ENCODE measurements at places on chromosomes 2 and 18.

DNA sequence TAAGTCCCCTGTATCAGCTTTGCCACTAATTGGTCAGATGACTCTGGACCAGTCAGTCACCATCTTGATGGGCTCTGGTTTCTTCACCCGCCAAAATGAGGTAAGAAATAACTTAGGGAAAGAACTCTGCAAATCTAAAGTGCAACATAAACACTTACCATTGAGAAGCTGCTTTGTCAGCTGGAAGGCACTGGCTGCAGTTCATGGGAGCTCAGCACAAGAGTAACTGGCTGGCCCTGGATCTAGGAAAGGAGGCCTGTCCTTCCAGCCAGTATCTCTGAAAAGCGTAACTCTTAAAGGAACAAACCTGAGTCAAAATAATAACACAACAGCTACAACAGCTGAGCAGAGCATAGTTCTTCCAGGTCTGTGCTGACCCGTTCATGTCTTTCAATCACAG is 123.9 kb downstream of the CACNB4 start:
- no peak for DNase-seq

- no peak for DNase-seq
Observed at GRCh38 chr2:6370753-6371551, 494.8 kb downstream of the CMPK2 start.

DNA sequence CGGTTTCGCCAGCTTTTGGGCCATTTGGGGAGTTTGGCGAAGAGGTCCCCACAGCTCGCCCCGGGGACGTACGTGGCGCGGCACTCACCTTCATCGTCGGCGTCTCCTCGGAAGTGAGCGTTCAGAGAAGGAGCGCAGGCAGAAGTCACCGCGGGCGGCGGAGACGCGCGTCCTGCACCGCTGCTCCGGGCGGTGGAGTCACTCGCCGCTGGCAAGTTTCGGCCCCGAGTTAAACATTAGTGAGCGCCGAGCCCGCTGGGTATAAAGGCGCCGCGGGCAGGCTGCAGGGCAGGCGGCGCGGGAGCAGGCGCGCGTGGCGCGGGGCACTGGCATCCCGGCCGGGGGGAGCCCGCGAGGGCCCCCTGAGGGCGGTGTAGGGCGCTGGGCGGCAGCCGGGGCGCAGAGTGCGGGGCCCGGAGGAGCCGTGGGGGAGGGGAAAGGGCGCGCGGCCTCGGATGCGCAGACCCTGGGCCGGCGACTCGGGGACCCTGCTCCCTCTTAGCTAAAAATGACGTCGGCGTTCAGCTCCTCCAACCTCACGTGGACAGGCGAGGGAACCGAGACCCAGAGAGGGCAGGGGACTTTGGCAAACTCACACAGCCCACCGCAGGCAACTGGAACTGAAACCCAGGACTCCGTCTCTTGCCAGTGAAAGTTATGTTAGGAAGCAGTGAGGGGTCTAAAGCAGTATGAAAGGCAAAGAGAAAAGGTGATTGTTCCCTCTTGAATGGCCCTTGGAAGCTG is at the start of gene DPP4:
Gene DPP4 (minus strand): TSS at position 328 of the 744 bp plus-strand sequence. CDS start 234 bp downstream, at position 94.
- no peak for DNase-seq

DNA sequence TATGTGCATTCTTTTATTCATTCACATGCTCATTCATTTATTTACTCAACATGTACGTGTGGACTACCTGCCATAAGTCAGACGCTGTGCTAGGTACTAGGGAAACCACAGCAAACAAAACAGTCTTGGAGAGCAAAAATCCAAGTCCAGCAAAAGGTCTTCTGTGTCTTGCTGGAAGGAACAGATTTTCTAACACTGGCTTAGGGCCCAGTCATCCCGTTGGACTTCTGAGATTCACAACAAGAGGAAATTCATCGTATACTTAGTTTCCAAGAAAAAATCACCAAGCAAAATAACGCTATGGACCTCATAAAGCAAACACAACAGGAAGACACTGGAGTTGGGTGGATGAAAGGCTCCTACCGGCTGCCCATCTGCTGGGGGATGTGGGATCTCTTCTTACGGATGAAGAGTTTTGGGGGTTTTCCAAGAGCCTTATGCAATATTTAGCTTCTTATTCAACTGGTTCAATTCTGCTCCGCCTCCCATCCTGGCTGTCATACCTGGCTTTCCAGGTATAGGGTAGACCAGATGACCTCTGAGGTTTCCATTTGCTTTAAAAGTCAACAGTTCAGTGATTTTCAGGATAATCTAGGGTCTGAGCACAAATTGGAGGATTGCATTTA is 262.7 kb downstream of the HAUS1 start:
- no peak for DNase-seq

GRCh38 chr2:213285404-213285803 is 1.1 kb downstream of the SPAG16 start:
- no peak for DNase-seq

DNA sequence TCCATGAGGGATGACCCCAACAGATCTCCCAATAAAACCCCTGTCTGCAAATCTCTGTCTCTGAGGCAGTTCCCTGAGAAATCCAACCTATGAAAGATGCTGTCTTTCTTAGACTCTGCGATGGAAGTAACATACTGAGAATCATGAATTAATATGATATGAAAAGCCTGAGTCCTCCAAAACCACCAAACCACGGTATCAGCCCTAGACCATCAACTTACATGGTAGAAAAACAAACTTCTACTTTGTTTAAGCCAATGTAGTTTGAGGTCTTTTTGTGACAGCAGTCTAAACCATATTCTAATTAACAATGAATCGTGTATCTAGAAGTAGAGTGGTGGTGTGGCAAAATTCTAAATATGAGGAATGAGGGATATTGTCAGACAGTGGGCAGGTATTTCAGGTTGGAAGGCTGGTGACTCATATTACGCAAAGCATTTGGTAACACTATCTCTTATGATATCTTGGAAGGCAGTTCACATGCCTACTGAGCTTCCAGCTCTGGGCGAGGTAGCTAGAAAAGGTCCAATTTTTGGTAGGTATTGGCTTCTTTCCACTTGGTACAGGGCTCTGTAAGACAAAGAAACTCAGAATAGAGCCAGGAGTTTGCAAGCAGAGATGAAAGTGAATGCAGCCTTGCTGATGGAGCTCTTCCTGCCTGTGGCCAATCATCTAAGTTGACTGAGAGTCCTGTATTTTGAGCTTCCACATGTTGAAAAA is 215.8 kb downstream of the ZFP36L2 start:
- no peak for DNase-seq

DNA sequence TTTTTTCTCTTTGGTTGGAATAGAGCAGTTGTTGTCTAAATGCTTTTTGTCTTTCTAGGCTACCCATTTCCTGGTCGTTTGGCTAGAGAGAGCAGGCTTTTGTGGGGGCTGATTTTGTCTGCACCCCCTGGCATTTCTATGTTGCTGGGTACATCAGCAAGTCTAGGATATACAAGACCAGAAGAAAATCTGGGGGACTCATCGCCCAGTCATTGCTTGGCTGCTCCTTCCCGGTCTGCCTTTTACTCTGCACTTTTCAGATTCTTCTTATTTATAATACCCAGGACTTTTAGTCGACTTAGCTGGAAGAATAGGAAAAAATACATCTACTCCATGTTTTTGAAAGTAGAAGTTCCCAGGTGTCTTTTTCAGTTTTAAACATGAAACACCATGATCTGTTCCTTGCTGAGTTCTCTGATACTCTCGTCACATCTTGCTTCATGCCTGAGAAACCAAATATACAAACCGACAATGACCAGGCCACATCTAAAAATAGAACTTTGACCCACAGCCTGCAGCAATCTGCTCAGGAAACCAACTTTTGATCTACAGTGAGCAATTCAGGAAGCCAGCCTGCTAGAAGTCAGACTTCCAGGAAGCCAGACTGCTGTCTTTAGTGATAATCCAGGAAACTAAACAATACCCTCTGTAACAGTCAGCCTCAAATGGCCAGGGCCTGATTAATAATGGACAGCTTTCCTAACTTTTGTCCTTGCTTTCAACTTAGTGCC is 163.8 kb upstream of the MEX3C start:
- DNase-seq = no peak

DNA sequence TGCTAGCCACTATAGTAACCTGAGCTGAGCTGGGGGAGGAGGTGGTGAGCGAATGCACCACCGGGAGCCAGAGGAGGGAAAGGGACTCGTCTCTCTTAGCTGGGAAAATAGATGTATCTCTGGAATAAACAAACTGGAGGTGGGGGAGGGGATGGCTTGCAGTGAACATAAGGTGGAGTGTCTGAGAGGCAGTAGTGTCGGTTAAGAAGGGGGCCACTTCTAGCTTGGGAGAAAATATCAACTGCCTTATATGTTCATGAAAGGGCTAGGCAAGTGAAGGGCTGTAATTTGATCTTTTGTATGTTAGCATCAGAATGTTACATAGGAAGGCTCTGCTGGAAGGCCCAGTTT is 2.2 kb downstream of the SETBP1 start:
- DNase-seq = no peak

GRCh38 chr18:45084206-45084605 is 403.5 kb downstream of the SETBP1 start:
- no peak for DNase-seq

DNA sequence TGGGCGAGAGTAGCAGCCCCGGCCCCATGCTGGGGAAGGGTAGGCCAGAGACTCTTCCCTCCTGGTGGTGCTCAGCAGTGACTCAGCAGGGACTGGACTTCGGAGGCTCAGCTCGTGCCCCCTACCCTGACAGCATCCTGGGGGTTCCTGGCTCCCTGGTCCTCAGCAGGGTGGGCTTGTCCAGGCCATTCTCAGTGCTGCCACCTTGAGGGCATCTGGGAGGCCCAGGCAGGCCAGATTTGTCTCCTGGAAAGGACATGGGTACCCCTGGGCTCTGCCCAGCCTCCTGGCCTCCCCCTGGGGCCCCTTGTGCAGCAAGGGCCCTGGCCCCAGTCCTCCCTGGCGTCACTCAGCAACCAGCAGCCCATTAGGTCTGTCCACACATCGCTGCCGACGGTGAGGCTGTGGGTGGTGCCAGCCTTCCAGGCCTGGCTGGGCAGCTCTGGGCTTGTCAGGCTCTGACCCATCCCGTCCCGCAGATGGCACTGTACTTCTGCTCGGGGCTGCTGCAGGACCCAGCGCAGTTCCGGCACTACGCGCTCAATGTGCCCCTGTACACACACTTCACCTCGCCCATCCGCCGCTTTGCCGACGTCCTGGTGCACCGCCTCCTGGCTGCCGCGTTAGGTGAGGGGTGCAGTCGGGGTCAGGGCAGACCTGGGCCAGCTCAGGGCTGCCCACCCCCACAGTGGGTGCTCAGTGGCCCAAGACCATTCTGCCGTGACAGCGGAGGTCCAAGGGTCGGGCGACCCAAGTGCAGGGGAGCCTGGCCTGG is 45.0 kb upstream of the ALPP start:
- DNase-seq = no peak

GRCh38 chr2:117770730-117771129 is 43.8 kb upstream of the DDX18 start:
- DNase-seq = no peak

DNA sequence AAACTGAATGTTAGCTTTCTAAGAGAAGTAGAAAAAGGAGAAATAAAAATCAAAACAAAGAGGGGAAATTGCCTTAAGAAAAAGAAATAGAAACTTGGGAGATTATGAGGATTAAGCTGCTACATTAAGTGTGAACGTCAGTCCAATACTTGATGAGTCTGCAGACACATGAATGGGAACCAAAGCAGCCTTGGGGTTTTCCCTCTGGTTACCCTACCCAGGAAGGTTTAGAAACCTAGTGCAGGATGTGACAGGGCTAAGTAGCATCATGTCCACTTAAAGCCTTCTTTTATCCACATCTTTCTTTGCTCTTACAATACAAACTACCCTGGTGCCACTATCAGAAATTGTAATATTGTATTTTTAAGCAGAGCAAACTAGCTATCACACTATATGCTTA is 22.3 kb downstream of the SLC35F5 start:
- DNase-seq = no peak

DNA sequence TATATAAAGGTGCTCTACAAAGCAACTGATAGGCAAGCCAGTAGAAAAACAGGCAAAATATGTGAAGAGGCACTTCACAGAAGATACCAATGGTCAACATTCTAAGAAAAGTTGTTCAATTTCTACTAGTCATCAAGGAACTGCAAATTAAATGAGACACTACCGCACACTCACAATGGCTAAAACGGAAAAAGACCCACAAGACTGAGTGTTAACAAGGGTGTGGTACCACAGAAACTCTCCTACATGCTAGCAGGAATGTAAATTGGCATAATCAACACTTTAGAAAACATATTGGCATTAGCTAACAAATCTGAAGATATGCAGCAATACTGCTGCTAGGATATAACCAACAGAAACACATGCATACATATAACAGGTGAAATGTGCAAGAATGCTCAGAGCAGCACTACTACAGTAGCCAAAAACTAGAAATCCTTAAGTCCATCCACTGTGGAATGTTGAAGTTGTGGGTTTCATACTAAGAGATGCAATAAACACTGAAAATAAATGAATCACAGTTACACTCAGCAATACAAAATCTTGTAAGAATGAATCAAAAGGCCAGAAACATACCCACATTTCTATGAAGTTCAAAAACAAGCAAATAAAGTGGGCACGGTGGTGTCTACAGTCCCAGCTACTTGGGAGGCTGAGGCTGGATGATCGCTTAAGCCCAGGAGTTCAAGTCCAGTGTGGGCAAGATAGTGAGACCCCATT is 9.2 kb downstream of the RNU4ATAC start:
- DNase-seq = no peak

GRCh38 chr2:13260402-13260801 is 543.7 kb downstream of the TRIB2 start:
- no peak for DNase-seq

DNA sequence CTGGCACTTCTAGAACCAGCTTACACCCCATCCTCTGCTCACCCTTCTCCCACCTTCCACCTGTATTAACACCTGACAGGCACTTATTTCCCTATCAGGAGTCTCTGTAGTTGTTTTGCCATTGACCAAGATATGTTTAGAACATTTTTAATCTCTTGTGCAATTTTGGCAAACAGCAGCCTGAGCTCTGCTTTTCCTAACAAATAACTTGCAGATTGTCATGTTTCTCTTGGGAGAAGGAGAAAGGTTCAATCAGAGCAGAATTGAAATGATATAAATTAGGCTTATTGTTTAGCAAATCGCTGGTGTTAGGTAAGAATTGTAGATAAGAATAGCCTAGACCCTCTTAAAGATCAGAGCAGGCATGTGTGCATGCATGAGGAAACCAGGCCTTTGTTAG is 225.5 kb downstream of the PARD3B start:
- DNase-seq = no peak

Measured in amniotic stem cell (primary cell).